ENCODE measurements at places on chromosomes 7 and 10.

DNA sequence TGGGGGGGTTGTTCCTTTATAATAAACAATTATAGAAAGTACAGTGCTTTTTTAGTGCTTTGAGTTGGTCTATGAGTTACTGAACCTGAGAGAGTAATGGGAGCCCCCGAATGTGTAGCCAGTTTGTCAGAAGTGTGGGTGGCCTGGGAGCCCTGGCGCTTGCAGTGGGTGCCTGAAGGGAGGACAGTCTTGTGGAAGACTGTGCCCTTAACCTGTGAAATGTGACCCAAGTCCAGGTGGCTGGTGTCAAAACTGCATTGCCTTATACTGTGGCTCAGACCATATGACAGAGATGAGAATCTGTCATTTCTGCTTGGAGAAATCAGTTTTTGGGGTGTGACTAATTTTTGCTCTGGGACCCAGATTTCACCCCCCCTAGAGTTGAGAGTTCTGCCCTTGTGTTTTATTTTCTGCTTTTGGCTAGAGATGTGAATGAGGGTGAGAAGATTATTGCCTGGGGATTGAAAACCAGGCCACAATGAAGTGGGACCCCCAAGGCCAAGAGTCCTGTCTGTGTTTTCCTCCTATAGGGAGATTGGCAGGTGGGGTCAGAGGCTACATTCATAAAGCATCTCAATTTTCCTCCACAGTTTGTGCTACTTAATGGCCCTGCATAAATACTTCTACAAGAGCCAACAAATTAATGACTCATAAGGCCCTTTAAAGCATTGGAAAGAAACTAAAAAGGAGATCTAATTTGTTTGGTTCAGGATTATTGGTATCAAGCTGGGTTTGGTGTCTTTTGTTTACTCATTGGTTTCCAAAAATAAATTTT is 24.1 kb upstream of the CARD11 start:
- DNase-seq: no peak

DNA sequence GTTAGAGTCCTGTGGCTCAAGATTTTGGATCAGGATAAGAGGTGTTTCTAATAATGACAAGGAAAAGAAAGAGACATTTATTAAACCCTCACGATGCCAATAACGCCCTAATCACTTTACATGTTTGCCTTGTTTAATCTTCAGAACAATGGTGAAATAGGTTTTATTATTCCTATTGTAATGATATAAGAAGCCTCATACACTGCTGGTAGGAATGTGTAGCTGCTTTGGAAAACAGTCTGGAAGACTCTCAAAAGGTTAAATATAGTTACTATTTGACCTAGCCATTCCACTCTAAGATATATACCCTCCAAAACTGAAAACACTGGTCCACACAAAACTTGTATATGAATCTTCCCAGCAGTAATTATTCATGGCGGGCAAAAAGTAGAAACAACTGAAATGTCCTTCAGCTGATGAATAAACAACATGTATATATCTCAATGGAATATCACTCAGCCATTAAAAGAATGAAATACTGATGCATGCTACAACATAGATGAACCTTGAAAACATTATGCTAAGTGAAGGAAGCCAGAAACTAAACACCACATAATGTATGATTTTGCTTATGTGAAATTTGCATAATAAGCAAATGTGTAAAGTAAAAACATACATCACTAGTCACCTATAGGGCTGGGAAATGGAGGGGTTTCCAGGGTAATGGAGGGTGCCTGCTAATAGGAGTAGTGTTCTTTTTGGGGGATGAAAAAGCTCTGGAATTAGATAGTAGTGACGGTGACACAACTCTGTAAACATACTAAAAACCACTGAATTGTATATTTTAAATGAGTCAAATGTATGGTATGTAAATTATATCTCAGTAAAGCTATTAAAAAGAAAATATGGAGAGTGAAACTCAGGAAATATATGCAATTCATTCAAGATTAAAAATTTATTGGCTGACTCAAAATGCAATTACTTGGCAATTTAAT is 76.9 kb upstream of the ANK3 start:
- DNase-seq: no peak

- no peak for DNase-seq
Observed at GRCh38 chr7:25844102-25844870, 307.7 kb upstream of the NFE2L3 start.

DNA sequence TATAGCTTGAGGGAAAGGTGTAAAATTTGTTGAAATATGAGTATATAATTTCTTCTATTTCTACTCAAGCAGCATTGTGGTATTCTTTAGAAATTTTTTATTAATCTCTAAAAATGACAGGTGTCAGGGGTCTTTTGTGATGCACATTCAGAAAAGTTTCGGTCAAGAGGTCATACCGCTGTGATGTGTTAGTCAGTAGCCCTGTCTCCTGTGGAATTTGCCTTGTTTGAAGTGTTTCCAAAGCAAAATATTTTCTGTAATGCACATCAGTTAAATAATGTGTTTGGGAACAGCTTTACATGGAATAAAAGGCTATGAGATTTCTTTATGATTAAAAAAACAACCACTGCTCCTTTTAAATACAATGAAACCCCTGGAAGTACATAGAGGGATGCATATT is 35.8 kb downstream of the FOXP2 start:
- no peak for DNase-seq

GRCh38 chr7:148241700-148242293 is 348.8 kb upstream of the C7orf33 start:
- DNase-seq: no peak

GRCh38 chr7:38000272-38000671 is 79.8 kb downstream of the EPDR1 start:
- no peak for DNase-seq

DNA sequence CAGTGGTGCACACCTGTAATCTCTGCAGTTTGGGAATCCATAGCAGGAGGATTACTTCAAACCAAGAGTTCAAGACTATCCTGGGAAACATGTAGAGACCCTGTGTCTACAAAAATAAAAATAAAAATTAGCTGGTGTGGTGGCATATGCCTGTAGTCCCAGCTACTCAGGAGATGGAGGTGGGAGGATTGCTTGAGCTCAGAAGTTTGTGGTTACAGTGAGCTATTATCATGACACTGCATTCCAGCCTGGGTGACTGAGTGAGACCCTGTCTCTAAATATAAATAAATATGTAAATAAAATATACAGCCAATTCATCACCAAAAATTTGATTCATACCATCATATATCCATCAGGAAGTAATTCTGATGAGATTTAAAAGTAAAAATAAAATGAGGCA is 60.9 kb downstream of the ANKRD7 start:
- no peak for DNase-seq

GRCh38 chr7:130982160-130982638 is 248.2 kb upstream of the KLF14 start:
- DNase-seq: no peak

- no peak for DNase-seq
Observed at GRCh38 chr7:157577061-157577460, 240.3 kb downstream of the DNAJB6 start.

DNA sequence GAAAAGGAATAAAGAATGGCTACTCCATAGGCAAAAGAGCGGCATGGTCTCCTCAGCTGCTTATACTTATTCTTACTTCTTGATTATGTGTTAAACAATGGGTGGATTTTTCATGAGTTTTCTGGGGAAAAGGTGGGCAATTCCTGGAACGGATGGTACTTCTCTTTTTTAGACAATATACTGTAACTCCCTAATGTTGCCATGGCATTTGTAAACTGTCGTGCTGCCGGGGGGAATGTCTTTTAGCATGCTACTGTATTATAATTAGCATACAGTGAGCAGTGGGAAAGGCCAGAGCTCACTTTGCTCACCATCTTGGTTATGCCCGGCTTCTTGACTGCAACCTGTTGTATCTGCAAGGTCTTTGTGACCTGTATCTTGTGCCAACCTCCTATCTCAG is 372.1 kb upstream of the AKR1E2 start:
- DNase-seq: no peak

- DNase-seq: no peak
Observed at GRCh38 chr7:22885797-22886261, 63.2 kb upstream of the TOMM7 start.

GRCh38 chr10:4733150-4733842 is 92.7 kb upstream of the AKR1E2 start:
- no peak for DNase-seq

DNA sequence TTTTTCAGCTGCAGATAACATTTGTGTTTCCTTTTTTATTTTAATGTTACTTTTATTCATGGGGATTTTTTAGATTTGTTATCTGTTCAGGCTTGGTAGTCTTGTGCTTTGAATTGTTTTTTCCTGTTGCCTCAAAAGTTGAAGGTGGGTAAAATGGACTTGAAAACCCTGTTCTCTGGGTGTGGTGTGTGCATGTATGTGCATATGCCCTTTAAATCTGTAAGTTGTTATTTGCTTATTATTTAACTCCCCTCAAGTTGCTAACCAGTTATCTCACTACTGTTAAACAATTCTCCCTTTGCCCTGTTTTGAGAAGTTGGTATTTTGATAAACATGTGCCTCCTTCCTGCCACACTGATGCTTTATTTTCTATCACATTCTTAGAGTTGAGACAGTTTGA is 30.6 kb downstream of the TSPAN14 start:
- no peak for DNase-seq

- DNase-seq: no peak
Observed at GRCh38 chr7:2931034-2931415, 86.9 kb upstream of the GNA12 start.

DNA sequence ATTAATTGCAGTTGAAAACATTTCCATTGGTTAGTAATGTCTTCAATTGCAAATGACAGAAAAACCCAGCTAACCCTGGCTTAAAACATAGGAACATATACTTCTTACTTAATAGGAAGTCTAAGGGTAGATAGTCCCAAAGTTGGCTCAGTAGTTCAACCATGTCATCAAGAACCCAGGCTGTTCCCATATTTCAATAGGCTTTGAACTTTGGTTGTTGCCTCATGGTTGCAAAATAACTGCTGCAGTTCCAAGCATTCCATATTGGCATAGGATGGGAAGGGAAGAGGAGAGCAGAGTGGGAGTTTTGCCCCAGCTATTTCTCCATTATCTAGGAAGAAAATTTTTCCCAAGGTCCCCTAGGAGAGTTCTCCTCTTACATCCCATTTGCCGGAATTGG is 81.4 kb upstream of the EEPD1 start:
- DNase-seq: no peak

- DNase-seq: no peak
Observed at GRCh38 chr7:153151766-153152165, 392.2 kb downstream of the ACTR3B start.

DNA sequence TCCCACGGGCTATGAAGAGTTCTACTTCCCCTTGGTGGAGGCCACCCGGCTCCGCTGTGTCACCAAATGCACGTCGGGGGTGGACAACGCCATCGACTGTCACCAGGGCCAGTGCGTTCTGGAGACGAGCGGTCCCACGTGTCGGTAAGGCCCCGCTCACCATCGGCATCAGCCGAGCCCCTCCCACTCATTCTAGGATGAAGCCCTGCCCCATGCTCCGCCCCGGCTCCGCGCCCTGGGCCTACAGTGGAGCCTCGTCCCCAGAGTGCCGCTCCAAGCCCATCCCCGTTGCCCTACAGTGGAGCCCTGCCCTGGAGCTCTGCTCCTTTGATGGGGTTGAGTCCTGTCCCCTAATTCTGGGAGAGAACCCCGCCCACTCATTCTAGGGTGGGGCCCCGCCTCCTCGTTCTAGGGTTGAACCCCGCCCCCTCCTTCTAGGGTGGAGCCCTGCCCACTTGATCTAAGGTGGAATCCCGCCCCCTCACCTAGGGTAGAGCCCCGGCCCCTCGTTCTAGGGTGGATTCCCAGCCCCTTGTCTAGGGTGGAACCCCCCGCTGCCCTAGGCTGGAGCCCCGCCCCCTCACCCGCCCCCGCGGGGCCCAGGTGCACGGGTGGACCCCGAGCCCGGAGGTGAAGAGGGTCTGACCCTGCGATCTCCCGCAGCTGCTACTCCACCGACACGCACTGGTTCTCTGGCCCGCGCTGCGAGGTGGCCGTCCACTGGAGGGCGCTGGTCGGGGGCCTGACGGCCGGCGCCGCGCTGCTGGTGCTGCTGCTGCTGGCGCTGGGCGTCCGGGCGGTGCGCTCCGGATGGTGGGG is 3.4 kb upstream of the MUC12 start:
- DNase-seq: peak; percentile 42

DNA sequence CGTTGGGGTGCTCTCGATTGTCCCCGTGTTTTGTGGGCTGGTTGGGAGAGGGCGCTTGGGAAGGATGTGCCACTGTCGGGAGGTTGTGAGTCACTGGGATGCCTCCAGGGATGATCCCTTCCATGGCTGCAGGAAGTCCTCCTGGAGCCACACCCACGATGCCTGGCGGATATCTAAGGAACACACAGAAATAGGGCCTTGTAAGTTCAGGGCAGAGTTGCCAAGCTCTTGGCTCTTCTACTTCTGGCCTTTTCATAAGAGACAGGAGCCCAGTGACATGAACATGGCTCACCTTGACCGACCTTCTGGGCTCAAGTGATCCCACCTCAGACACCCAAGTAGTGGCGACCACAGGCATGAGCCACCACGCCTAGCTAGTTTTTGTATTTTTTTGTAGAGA is 47.6 kb downstream of the ZRANB1 start:
- no peak for DNase-seq

GRCh38 chr7:107898997-107899594 is 8.1 kb downstream of the DLD start:
- no peak for DNase-seq

GRCh38 chr10:112962343-112962742 is 12.3 kb downstream of the TCF7L2 start:
- no peak for DNase-seq
